ENCODE measurements at places on chromosomes 6 and 20. TPM values are rescaled to one million over a fixed set of nuclear protein-coding genes. Genes with fewer than 3 reads are reported as not detected.

The TRIM15 gene
- total RNA-seq = not detected

The SPACA1 gene
- total RNA-seq = not detected

The HLA-DOB gene
- 0.29 TPM for total RNA-seq

The PSMF1 gene
- total RNA-seq = 40.7 TPM

The NPEPL1 gene
- 23.0 TPM for total RNA-seq

The CRYBG1 gene
- total RNA-seq = 15.6 TPM

The SNAP91 gene
- total RNA-seq = not detected

The HCK gene
- total RNA-seq = not detected

The TRIM38 gene
- 15.1 TPM for total RNA-seq

The DEFB123 gene
- total RNA-seq = not detected

The C6orf52 gene
- total RNA-seq = 0.50 TPM

The GSTA3 gene
- not detected for total RNA-seq

The FRK gene
- 1.5 TPM for total RNA-seq

The FITM2 gene
- 9.6 TPM for total RNA-seq

The LCA5 gene
- 4.8 TPM for total RNA-seq

The PPP1R11 gene
- 23.0 TPM for total RNA-seq

The TUBB2B gene
- 4.1 TPM for total RNA-seq

The PNPLA1 gene
- total RNA-seq = not detected

The RAMACL gene
- 2.5 TPM for total RNA-seq

The PPP1R14C gene
- 0.29 TPM for total RNA-seq

The DEFB124 gene
- total RNA-seq = not detected

The SEMG1 gene
- total RNA-seq = not detected

The BEND6 gene
- total RNA-seq = 17.7 TPM

The VIP gene
- not detected for total RNA-seq

The ASIP gene
- not detected for total RNA-seq

The KIF13A gene
- 105 TPM for total RNA-seq
